Motor neuron (in vitro differentiated cells): ENCODE measurements at places on chromosomes 1 and 21.

DNA sequence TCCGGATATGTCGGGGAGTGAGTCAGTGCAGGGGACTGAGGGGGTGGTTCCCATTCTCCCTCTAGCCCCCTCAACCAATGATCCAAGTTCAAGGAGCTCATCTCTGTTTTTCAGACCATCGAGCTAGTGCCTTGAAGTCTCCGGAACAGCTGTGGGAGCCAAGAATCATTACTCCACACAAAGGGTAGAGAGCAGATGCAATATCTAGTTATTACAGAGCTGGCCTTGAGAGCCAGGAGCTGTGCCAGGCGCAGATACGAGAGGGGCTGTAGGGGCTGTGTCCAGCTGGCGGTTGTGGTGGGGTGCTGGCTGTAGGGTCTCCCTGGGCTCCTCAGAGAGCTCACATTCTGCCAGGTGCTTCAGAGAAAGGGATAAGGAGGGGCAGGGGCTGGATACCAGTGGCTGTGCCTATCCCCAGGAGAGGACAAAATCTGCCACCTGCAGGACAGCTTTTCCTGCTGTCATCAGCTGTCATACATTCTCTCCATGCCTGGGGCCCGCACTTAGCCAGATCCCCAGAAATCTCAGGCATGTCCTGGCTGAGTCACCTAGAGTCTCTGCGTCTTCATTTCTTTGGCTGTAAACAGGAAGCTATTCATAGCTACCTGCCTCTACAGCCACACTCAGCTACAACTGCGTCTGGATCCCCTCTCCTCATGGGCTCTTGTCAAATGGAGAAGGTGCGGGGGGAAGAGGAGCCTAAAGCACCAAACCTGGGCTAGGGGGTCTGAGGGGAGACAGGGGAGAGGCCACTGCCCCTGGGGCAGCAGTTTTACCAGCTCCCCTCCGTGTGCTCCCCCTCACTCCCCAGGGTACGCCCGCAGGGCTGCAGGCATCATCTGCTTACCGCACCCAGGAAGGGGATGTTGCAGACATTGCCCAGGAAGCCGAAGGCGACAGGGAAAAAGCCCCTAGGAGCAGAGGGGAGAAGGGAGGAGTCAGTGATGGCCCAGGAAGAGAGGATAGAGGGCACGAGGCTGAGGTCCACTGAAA lies 2.4 kb upstream of the KISS1 start:
- ATAC-seq: peak; percentile 85

DNA sequence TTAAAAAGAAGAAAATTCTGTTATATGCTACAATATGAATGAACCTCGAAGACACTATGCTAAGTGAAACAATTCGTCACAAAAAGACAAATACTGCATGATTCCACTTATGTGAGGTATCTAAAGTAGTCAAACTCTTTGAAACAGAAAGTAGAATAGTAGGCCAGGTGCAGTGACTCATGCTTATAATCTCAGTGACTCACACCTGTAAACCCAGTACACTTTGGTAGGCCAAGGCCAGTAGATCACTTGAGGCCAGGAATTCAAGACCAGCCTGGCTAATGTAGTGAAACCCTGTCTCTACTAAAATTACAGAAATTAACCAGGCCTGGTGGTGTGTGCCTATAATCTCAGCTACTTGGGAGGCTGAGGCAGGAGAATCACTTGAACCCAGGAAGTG lies 25.7 kb downstream of the EPHA10 start:
- no peak for ATAC-seq

DNA sequence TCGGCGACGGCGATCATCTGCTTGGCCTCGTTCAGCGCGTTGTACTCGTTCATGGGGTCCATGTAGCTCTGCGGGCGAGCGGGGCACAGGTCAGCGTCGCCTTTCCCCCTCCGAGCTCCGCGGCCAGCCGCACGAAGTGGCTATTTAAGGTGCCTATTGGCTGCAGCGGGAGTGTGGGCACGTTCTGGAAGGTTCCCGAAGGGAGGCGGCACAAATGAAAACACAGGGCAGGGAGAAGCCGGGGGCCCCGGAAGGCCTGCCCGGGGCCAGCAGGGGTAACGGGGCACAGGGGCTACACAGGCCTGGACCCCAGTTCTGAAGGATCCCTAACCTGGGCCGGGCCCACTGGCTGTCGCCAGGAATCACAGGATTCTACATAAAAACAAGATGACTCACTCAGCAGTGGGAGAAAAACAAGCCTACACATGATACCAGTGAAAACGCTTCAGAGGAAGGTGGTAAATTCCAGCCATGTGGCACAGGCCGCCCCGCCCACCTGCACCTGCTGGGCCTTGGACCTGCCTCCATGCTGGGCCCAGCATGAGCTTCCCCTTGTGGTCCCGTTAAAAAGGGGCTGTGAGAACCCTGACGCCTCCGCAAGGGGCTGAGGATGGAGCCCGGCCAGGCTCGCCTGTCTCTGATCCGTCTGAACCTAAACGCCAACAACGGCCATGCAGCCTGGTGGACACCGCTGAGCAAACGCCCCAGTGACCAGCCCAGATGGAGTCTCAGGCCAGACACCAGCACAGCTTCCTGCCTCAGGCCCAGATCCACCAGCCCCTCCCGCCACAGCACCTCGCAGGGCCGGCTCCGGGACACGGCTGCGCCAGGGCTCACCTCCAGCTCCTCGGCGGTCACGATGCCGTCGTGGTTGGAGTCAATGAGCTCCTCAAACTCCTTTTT lies 3.9 kb upstream of the TNFRSF4 start:
- peak; percentile 11 for ATAC-seq

DNA sequence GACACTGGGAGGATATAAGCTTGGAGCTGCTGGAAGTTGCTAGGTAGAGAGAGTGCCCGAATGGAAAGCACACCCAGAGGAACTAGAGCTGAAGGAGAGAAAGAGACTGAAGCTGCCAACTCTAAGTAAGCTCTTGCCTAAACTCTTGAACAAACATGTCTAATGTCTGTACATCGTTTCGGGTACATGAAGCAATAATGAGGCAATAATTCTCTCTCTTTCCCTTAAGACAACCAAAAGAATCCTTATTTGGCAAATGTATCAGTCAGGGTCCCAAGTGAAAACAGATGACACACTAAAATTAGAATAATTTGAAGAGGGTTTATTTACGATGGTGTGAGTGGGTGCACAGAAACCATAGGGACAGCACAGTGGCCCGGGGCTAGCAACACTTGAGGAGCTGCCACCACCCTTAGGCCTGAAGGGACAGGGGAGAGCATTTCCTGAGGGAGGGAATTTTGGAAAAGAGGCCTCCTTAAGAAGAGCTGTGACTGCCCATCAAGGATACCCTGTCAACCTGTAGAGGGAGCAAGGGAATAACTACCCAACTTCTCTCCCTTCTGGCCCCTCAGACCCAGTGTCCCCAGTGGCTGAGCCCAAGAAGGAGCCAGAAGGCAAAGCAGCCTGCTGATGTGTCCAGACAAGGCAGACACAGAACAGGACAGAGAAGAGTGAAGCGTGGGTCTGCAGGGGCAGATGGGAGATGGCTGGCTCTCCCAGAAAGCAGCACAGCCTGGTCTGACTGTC lies 36.1 kb upstream of the KHDRBS1 start:
- ATAC-seq: peak; percentile 61

- ATAC-seq: no peak
These were observed 91.9 kb downstream of the AK5 start for GRCh38 chr1:77373702-77374101.

GRCh38 chr1:29033829-29034466 lies 89.8 kb downstream of the TMEM200B start:
- ATAC-seq: peak; percentile 54

- ATAC-seq: no peak
These were observed 388.8 kb upstream of the RUNX1 start for GRCh38 chr21:35437941-35438340.

DNA sequence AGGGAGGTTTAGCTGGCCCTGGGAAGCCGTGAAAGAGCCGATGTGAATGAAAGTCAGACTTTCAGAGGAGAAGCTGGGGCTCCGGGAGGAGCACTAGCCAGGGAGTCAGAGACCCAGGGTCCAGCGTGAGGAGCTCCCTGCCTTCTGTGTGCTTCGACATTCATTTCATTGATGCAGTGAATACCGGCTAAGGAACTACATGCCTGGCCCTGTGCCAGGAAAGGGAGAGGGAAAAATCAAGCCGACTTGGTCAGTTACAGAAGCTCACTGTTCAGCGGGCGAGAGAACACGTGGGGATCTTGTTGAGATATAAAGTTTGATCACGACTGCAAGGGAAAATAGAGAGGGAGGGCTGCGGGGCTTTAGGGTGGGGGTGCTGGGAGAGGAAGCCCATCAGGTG lies 76.7 kb upstream of the RUNX3 start:
- ATAC-seq: peak; percentile 51

- ATAC-seq: no peak
These were observed 143.6 kb upstream of the CD34 start for GRCh38 chr1:208054485-208054884.

DNA sequence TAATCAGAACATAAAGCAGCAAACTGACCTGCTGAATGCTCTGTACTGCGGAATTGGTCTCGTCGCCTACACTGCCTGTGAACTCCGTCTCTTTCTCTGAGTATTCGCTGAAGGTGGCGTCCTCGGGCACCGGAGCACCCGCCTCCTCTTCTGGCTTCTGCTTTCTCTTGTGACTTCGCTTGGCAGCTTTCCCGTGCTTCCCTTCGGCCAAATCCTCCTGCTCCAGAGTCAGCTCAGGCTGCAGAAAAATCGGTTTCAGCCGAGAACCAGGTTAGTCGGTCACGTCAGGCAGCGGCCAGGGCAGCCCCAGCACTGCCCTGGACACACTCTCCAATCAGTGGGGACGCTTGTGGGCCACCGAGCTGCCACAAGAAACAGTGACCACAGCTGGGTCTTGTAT lies 35.8 kb upstream of the RIPK4 start:
- ATAC-seq: no peak

DNA sequence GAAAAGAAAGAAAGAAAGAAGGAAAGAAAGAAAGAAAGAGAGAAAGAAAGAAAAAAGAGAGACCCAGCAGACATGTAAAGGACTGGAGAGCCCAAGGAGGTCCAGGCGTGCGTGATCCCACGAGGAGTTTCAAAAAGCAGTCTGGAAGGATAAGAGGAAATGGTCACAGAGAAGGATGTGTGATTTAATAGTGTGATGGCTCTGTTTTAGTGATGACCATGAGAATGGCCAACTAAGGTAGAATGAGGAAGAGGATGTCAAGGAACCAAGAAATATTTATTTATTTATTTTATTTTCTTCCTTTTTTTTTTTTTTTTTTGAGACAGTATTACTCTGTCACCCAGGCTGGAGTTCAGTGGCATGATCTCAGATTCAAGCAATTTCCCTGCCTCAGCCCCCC lies 25.5 kb downstream of the PTGS2 start:
- no peak for ATAC-seq

GRCh38 chr1:2535455-2535854 lies 5.4 kb upstream of the HES5 start:
- ATAC-seq: peak; percentile 53

- ATAC-seq: peak; percentile 80
These were observed at the start of gene SH2D5 for GRCh38 chr1:20732588-20733359. SH2D5 (minus strand) TSS chr1:20732703; CDS start chr1:20728044, 4,659 bp downstream.

GRCh38 chr21:36738489-36739126 lies 39.7 kb downstream of the SIM2 start:
- ATAC-seq: no peak

GRCh38 chr1:173297798-173298391 lies 90.8 kb upstream of the TNFSF4 start:
- ATAC-seq: no peak

- ATAC-seq: no peak
These were observed 437.8 kb downstream of the PTBP2 start for GRCh38 chr1:97159342-97159741.

DNA sequence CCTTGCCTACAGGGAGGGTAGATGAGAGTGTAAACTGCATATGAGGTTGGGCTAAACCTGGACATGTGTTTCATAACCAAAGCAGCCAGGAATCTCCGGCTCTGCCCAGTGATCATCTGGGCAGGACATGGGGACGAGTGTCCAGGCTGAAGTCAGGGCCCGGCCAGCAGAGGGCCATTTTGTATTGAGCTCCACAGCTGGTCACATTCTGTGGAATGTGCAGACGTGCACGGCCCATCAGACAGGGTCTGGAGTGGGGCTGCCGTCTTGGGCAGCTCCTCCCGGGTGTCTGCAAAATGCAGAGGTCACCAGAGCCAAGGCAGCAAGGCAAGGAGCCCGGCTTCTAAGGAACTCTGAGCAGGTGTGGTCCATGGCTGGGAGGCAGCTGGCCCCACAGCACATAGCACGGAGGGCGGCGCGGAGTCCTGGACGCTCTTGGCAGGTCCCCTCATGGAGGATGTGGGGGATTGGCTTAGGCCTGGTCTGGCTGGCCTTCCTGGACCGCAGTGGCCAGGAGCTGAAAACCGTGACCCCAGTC lies 6.2 kb downstream of the LRRC3 start:
- peak; percentile 61 for ATAC-seq

GRCh38 chr1:116733476-116734365 lies 20.5 kb upstream of the CD2 start:
- ATAC-seq: no peak

DNA sequence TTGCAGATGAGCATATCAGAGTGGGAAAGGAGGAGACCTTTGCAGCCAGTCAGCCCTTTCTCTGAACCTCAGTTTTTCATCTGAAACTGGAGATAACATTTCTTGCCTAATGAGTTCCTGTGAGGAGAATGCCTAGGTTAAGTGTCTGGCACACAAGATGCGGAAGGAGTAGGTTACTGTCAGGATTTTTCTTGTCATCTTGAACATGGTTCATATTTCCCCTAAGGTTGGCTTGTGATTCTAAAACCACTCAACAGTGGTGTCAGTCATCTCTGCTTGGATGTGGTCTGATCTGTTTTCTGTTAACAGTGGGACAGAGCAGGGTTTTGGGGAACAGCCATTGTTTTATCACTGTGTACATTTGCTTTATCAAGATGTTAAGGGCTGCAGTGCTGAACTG lies 70.6 kb downstream of the TGFB2 start:
- no peak for ATAC-seq

GRCh38 chr1:17551755-17552234 lies 12.3 kb downstream of the ARHGEF10L start:
- peak; percentile 57 for ATAC-seq

DNA sequence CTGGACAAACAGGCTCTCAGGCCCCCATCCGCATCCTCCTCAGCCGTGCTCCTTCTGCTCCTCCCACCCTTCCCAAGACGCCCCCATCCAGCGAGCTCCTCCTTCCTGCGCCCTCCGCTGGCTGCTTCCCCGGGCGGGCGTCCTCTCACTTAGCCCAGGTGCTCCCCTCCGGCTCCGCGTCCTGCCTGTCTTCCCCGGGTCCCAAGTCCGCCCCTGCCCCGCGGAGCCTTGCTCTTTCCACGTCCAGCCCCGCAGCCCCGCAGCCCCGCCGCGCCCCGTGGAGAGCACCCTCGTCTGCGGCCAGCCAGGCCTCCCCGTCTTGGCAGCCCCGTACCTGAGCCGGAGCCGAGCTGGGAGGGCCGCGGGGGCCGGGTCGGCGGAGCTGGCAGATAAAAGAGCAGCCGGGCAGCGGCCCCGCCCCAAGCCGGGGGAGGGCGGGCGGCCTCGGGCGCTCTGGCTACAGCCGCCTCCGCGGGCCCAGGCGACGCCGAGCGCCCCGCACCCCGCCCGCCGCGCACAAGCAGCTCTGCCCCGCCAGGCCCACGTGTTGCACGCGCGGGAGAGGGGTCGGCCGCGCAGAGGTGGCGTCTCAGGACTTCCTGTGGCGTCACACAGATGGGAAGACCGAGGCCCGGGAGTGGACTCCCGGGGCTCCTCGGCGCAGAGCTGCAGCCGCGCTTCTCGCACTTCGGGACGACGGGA lies at the start of gene PAQR7:
Gene PAQR7, minus strand, starts transcription at position 555 of the 702 bp plus-strand sequence. CDS start 11,869 bp downstream, outside the sequence.
- peak; percentile 91 for ATAC-seq

- no peak for ATAC-seq
These were observed 125.2 kb downstream of the TYW3 start for GRCh38 chr1:74858136-74858535.
